ENCODE measurements at places on chromosomes 13 and 19. TPM values are rescaled to one million over a fixed set of nuclear protein-coding genes. Genes with fewer than 3 reads are reported as not detected.

GRCh38 chr13:71619096-71619495, 247.9 kb downstream of the DACH1 start:
- DNase-seq: no peak

DNA sequence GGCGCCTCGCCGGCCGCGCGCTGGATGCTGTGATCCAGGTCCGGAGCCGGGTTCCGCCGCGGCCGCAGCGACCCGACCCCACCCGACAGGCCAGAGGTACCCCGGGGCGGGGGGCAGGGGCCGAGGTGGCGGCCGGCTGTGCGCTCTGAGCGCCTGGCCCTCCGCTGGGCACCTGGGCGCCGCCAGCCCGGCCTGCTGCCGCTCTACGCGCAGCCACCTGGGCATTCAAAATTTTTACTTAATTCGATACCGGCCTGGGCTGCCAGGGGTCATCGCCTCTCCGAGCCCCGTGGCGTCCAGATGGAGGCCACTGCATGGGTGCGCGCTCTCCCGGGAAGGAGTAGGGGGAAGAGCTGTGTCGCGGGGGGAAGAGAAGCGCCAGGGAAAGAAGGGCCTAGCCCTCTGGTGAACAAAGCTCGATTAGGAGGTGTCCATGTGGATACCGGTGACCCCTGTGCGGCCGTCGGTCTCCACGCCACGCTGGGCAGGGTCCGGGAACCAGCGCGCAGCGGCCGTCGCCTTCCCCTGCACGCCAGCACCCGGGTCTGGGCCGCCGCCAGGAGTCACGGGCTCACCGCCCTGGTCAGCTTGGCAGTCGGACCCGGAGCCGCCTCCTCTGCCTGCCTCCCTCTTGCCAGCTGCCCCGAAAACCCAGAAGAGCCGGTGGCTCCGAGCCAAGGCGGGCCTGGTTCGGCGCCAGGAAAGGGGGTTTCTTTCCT, 666 bp downstream of the BIVM start:
- DNase-seq: no peak

- no peak for DNase-seq
Measured at GRCh38 chr19:41426952-41427646, at the start of gene B3GNT8. TSS of gene B3GNT8 (minus strand) at chr19:41427374. CDS start at chr19:41426778, 596 bp downstream.

DNA sequence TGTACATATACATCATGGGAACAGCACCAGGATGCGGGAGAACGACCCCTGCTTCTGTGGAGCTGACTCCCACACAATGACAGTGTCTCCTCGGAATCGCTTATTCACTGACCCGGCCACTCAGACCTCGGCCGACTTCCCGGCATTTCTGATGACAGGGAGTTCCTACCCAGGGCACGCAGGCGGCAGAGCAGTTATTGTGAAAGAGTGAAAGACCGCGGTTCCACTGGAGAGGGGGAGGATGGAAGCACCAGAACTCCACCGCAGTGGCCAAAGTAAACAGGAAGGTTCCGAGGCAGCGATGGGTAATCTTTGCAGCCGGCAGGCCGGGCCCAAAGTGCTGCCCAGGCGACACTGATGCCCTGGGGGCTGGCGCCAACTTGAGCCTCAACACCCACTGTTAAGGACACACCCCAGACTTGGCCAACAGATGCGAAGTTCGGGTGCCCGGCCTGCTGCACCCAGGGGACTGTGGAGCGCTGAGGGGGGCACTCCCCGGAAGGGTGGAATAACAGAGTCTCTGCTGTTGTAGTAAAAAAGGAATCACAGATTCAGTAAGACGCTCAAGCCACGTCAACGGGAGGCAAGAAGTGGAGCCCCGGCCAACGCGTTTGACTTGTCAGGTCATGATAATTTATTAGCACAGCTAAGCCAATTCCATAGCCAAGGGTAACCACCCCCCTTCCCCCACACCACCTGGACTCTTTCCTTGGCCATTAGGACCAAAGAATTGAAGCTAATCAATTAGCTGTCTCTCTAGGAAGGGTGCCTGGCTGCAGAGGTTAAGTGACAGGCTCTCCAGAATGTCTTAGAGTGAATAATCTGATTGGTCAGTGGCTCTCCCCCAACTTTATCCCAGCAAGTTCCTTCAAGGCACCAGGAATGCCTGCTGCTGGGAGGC, 5.8 kb downstream of the MLLT1 start:
- no peak for DNase-seq

DNA sequence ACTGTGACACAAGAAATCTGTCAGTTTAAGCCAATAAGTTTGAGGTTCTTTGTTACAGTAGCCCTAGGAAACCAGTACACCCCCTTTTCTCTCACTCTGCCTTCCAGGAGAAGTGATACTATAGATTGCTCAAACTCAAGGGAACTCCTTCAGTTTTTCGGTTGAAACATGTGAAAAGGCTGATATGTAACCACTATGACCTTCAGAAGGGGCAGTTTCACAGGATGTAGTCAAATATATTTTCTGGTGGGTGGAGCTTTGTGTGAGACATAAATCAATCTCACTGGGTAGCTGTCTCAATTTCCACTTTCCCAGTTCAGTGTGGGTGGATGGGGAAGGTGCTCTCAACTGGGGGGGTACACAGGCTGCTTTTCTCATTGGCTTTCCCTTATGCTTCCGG, 41.7 kb downstream of the HTR2A start:
- no peak for DNase-seq

GRCh38 chr13:79044415-79044814, 361.6 kb downstream of the RBM26 start:
- DNase-seq: no peak

Gene VMAC
- 27.7 TPM for polyA plus RNA-seq

GRCh38 chr13:32938907-32939306, 77.3 kb upstream of the KL start:
- no peak for DNase-seq

Gene CEACAM19
- polyA plus RNA-seq: not detected

GRCh38 chr13:48000559-48001113, 437 bp downstream of the SUCLA2 start:
- DNase-seq: no peak

Gene GAMT
- 11.4 TPM for polyA plus RNA-seq

- peak; percentile 78 for DNase-seq
Measured at GRCh38 chr13:41222259-41222852, 28.0 kb upstream of the KBTBD7 start.

DNA sequence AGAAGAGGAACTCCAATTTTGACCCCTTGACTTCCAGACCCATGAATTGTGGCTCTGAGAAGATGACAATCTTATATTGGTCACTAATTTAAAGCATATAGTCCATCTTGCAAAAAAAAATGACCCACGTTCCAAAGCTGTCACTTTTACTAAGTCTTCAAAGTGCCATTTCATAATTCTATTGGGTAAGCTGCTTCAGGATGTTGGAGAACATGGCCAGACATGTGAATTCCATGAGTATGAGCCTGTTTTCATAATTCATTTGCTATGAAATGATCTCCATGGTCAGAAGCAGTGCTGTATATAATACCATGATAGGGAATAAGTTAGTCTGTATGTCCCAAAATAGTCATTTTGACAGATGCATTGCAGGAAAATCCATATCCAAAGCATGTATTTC, 1787.3 kb downstream of the SLITRK5 start:
- no peak for DNase-seq

Gene ERFL
- polyA plus RNA-seq: 5.1 TPM

DNA sequence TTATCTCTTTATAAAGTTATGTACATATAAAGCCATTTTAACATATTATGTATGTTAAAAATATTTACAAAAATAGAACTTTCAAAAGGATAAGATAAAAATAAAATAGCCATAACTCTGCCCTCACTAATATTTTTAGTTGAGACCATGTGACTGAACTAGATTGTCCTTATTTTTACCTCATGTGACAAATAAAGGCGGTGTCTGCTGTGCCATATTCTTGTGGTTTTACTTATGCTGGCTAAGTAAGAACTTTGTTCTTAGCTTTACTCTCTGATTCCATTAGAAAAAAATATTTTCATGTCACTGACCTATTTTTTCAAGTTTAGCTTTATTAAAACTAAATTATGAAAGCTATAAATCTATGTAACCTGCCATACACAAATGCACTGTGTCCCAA, 135.6 kb upstream of the TSC22D1 start:
- no peak for DNase-seq

- no peak for DNase-seq
Measured at GRCh38 chr19:43776286-43776685, 4.5 kb downstream of the KCNN4 start.

DNA sequence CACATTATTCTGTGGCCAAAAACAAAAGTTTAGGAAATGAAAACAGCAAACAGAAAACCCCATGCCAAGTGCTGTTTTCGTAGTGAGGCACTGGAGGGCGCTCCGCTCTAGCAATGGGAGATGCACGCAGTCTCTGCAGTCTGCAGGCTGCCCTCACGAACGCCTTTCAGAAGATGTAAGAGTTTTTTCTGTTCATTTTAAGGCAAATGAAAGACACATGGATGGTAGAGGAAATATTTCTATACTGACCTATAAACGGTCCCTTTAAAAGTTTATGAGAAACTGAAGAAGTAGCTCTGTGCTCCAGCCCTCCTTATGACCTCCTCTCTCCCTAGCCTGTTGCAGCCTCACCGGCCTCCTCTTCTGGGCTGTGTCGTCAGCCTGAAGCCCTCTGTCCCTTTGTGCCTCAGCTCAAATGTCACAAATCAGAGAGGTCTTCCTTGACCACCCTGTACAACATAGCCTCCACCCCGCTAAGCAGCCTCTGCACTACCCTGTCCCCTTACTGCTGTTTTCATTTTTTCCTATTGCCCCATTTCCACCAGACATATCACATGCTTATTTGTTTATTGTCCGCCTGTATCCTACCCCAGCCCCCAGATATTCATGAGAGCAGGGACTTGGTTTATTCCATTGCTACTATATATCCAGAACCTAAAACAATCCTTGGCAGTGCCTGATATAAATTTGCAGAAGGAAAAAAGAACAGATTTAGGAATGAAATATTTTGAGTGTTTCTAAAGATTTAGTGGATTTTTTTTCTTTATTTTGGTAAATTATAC, 116.4 kb downstream of the TM9SF2 start:
- DNase-seq: peak; percentile 22

- DNase-seq: no peak
Measured at GRCh38 chr13:45352031-45352430, 11.0 kb upstream of the TPT1 start.

DNA sequence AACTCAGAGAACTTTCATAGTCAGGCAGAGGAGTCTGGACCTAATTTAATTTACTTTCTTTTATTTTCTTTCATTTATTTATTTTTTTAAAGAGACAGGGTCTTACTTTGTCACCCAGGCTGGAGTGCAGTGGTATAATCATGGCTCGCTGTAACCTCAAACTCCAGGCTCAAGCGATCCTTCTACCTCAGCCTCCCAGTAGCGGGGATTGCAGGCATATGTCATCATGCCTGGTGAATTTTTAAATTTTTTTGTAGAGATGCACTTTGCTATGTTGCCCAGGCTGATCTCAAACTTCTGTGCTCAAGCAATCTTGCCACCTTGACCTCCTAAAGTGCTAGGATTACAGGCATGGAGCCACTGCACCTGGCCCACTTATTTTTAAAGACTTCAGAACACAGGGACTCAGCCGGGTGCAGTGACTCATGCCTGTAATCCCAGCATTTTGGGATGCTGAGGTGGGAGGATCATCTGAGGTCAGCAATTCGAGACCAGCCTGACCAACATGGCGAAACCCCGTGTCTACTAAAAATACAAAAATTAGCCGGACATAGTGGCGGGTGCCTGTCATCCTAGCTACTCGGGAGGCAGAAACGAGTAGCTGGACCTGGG, 50.6 kb downstream of the KLF5 start:
- DNase-seq: no peak

DNA sequence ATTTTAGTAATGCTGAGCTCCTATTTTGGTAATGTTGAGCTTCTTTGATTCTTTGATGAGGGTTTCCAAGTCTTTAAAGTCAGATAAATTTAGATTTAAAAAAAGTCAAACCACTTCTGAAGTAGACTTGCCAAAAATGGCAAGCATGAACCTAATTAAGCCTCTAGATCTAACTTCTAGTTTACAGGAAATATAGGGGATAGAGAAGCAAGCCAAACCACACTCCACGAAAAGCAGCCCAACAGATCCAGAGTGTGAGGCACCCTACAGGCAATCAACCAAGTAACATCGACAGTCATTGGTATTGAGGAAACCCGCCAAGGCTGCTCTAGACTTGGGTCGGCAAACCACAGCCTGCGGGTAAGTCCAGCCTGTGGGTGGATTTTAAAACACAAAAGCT, 3.7 kb downstream of the GGACT start:
- DNase-seq: no peak

- DNase-seq: no peak
Measured at GRCh38 chr19:29337029-29337428, 124.1 kb upstream of the UQCRFS1 start.

DNA sequence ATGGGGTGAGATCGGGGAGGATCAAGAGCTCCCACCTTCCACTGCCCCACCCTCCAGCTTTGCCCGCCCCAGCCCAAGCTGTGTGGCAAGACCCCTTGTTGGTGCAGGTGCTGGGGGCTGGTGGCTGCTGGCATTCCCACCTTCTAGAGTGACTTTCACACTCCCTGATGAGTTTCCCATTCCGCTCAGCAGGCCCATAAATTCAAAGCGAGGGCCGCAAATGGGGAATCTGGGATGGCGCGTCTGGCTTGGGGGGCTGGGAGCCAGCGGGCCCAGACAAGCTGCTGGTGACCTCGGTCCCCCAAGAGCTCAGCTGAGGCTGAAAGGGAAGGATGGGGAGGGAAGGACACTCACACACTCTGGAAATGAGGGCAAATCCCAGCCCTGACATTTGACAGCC, 110.3 kb downstream of the GADD45B start:
- no peak for DNase-seq

Data from B cell (primary cell).